Activated CD4-positive, alpha-beta T cell treated with anti-CD3 and anti-CD28 coated beads for 48 hours (primary cell): ENCODE measurements at places on chromosomes 11 and 22.

DNA sequence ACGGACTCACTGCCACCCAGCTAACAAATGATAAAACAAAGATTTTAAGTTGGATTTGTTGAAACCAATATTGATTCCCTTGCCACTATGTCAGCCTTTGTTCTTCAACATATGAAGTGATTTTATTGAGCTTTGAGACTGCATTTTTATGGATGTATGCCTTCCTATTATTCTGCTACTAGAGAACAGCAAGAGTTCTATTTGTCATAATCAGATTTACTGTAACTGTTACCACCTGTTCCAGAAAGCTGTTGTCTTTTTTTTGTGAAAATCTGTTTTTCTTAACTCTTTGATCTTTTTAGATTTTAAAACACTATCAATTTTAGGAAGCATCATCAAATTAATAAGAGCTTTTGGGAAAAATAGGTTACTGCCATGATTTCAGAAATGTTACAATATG is 114.4 kb downstream of the MUC15 start:
- DNase-seq, result no peak

DNA sequence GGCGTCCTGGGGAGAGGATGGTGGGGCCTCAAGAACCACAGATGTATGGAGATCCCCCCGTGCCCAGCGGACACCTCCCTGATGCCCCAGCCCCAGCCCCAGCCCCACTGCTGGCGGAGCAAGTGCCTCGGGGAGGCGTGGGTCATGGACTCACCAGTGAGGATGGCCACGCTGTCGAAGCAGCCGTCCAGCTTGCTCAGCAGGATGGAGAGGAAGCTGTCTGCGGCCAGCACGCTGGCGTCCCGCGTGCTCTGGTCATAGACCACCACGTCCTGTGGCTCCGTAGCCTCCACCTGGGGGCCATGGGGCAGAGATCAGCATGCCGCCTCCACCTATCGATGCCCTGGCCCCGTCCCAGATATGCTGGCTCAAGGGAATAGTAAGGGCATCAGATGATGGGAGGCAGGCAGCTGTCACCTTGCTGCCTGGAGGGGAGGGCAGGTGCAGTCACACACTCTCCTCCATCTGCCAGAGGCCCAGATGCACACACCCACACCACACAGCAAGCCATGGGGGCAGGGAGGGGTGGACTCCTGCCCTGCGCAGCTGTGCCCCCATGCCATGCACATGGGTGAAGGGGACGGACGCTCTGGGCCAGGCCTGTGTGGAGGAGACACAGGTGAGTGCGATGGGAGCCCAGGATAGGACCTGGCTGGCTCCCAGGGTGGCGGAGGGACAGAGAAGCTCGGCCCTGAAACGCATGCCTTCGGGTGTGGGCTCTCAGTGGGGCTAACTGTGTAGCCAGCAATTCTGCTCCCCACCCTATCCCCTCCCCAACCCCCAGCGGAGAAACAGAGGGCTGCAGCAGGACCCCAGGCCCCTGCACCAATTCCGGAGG is 8.2 kb downstream of the DUSP8 start:
- DNase-seq, result no peak

DNA sequence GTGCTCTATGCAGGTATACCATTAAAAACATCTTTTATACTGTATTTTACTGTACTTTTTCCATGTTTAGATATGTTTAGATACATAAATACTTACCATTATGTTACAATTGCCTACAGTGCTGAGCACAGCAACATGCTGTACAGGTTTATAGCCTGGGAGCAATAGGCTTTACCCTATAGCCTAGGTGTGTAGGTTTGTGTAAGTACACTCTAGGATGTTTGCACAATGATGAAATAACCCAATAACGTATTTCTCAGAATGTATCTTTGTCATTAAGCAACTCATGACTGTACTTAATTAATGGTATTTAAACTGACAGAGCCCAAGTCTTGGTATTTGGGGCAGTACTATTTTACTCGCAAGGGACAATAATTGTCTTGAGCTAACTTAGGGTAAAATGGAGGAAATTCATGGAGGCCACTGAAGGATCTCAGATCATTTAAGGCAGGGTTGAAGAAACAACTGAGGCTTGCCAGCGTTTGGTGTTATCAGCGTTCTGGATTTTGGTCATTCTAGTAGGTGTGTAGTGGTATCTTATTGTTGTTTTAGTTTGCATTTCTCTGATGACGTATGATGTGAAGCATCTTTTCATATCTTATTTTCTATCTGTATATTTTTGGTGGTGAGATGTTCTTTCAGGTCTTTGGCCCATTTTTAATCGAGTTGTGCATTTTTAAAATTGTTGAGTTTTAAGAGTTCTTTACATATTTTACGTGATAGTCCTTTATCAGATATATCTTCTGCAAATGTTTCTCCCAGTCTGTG is 42.4 kb downstream of the ADAMTS15 start:
- DNase-seq, result no peak

DNA sequence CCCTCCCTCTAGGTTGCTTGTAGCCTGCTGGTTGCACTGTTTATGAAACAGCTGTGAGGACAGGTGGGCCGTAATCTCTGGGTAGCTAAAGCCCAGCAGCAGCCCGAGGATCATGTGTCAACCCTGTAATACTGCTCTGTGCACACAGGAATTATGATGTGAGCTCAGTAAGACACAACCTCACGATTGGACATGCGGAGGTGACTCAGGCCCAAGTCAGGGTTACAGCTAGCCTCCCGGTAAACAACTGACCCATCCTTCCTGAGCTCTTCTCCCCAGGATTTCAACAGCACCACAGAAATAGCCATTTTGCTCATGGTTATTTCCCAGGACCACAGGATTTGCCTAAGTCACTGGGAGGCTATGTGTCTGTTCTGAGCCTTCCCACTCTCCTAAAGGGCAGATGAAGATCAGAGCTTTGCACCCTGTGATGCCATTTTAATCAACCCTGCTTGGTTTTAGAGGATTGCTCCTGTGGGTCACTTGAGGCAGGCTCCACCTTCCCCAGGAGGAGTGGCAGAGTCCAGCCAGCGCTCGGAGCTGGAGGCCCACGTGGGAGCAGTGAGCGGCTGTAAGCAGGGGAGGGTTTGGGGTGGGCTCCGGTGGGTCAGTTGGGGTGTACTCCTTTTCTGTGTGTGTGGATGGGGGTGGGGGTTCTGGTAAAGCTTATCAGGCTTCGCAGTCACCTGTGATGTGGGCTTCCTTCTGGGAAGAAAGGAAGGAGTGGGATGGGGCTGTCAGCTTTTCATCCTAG is at the start of gene AMPD3:
Gene AMPD3, plus strand, starts transcription at position 387 of the 754 bp plus-strand sequence. CDS start 6,256 bp downstream, outside the sequence.
- DNase-seq, result peak; percentile 52

- no peak for DNase-seq
These were observed 4.2 kb downstream of the RAB1B start for GRCh38 chr11:66272596-66272995.

DNA sequence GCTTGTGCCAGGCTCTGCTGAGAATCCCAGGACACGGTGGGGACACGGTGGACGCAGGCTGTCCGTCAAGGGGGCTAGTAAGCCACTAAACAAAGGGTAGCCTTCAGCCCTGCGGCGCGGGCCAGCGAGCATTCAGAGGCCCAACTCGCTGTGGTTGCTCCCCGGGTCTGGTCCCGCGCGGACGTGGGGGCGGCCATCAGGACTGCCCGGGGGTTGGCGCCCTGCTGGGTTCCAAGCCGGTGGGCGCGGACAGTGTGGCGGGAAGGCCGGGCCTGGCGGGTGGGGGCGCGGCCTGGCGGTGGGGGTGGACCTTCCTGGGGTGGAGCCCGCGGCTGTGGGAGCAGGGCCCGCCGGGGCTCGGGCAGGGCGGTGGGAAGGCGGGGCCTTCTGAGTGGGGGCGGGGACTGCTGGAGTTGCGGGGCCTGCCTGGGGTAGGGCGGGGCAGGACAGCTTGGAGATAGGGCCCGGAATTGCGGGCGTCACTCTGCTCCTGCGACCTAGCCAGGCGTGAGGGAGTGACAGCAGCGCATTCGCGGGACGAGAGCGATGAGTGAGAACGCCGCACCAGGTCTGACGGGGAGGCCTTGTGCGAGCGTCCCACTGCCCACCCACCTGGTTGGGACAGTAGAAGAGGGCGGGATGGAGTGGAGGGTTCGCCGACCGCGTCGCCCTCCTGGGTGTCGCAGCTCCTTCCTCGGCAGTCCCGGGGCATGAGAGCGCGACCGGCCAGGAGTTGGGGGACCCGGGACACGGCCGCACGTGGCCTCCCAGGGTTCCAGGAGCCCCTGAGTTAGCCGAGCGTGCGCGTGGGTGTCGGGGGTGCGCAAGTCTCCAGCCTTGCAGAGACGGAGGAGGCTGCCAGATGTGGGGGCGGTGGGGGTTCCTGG is at the start of gene SERHL2:
Gene SERHL2, plus strand, starts transcription at position 482 of the 887 bp plus-strand sequence. Its CDS starts 65 bp downstream, at position 547.
- peak; percentile 87 for DNase-seq

DNA sequence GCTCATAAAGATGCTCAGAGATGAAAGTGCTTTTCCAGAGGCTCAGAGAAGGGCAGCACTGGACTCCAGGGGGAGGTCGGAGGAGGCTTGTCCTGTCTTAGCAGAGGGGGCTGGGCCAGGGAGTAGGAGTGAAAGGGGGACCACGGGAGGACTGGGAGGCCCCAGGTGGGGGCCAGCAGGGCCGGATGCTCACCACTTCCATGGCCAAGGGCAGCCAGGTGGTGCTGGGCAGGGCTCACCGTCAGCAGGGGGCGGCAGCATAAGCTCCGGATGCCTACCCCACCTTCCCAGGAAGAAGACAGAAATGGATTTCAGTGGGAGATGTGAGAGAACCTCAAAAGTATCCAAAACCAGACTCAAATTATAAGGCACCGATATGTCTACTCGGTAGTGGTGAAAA is 11.0 kb downstream of the RAB36 start:
- no peak for DNase-seq

DNA sequence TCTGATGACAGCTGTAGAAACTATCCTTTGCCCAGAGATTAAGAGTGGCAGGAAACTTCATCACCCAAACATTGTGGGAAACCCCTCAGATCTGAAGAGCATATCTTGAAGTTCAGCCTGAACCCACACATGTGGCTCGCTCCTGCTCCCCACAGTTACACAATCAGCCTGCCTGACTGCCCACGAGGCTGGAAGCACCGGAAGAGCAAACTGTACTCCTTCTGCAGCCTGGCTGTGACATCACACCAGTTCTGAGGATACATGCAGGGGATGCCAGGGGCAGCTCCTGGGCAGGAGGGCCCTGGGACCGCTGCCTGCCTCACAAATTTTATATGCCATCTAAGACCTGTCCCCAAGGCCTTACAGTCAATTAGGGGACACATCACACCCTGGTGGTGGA is 444.4 kb downstream of the BUD13 start:
- no peak for DNase-seq
